H9 (cell line): ENCODE measurements at places on chromosomes 3 and 15.

DNA sequence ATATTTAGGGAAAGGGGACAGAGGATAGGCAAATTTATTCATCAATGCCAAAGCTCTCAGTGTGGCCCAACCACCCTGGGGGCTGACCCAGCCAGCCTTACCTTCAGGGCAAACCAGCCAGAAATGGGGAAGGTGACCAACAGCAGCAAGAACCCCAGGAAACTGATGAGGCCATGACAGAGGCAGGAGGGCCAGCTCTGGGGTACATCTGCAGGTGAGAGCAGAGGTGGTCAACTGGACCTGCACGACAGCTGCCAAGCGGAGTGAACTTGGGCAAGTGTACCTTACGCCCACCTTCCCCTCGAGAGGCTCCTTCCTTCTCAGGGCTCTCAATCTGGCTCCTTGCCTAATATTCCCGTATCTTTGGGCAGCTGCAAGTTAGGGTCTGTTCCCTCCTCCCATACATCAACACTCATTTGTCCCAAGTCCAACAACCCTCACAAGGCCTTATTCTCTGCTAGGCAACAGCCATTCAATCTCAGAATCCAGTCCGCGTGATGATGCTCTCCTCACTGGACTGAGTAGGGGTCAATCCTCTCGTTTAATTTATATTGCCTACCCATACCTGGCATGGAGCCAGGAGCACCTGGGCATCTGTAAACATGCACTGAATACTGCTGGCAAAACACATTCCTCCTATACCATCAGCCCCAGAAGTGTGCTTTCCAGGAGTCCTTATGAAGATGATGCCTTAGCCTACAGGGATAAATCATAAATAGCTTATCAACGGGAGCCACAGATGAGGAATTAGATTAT, 1.7 kb downstream of the STOML1 start:
- no peak for DNase-seq

- DNase-seq = no peak
These were observed 125.4 kb downstream of the TP63 start for GRCh38 chr3:189756582-189757078.

- no peak for DNase-seq
These were observed 15.4 kb upstream of the NOX5 start for GRCh38 chr15:68999091-68999490.

DNA sequence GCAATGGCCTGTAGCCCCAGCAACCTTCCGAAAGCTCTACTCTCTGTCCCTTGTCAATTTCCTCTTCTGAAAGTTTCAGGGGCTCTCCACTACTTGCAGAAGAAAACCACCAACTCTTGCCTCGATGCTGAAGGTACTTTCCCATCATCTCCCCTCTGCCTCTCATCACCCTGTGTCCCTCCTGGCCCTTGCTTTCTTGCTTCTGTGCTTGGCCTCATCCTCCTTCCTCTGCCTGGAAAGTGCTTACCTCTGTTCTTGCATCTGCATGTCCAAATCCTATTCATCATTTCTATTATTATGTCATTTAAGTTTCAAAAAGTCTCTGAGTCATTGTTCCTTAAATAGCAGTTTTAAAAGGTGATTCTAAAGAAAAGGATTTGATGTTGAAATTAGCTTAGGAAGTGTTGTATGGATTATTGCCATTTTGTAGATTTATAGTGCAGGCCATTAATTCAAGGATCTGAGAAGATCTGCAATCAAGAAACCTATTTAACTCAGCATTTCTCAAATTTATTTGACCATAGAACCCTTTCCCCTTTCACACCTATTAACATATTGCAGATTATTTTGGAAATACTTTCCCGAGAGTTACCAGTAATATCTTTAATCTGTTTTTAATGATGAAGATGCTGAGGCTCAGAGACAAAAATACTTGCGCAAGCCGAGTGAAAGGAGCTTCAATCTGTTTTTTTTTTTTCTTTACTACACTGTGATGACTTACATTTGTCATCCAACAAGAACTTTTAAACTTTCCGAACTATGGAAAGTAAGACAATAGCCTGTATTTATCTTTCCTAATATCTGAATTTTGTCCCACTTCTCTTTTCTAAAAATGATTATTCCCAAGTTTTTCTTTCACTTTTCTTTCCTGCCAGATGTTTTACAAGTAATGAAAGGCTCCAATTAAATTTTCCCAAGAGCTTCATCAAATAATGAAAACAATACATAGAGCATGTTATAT, 22.3 kb upstream of the CFAP161 start:
- DNase-seq = no peak

- no peak for DNase-seq
These were observed 119.4 kb upstream of the STRIT1 start for GRCh38 chr3:155412904-155413303.

DNA sequence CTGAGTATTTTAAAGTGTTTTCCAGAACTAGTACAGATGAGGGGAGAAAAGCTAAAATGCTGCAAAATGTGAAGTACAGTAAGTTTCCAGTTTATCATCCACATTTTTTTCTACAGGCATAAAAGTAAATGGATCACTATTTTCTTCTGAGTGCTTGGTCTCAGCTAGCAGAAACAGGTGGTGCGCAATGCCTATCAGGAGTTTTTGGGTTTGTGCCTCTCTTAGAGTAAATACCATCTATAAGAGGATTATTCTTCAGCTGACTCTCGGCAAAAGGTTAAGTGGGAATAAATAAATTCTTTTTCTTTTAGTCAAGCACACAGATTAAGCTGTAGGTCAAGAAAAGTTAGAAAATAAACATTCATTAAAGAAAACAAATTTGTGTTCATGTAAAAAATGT, 1027.7 kb downstream of the PLOD2 start:
- no peak for DNase-seq

DNA sequence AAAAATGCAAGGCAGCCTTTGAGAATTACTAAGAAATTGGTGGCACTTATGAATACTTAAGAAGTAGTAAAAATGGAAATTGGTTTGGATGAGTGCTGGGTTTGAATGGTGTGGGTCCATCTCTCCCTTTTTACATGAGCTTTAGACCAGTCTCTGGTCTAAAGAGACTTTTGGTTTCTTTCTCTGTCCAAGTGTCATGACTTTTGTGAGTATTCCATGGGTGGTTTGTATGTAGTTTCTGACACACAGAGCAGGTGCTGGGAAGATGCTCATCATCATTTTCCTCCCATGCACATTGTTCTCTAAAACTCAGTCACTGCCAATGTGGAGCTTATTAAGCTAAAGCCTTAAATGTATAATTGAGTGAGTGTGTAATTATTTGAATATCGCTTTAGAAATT, 63.5 kb downstream of the KAT2B start:
- no peak for DNase-seq

DNA sequence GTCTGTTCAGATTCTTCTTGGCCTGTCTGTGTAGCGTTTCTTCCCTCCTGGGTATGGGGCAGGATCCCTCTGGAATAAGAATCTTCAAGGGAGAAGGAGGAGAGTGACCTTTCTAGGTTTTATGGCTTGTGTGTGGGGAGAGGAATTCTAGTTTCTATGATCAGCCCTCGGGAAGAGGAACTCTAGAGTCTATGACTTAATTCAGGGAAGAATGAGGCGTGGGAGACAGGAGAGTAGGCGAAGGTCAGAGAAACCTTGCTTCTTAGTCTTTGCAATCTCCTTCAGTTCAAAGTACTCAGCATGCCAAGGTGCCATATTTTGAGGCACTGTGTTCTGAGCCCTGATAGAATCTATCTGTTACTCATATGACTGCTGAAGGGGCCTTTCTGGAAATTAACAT, 99.2 kb upstream of the C3orf80 start:
- DNase-seq = no peak

DNA sequence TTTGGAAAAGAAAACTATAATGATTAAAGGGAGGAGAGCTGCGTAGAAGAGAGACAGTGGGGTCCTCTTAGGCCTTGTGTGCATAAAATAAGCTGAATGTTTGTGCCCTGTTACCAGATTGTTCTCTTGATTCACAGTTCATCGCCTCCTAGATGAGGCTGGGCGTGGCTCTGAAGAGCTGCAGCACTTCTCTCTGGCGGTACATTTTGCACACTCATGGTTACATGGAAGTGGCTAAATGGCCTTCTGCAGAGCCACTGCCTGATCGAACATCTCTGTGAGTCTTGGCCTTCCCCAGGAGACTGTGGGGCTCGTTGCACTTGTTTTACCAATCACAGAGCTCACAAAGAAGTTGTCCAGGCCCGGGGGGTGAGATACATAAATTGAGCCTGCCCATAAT, 208.8 kb downstream of the GABRG3 start:
- DNase-seq = no peak

GRCh38 chr3:172704001-172704400, 6.9 kb downstream of the NCEH1 start:
- DNase-seq = no peak

DNA sequence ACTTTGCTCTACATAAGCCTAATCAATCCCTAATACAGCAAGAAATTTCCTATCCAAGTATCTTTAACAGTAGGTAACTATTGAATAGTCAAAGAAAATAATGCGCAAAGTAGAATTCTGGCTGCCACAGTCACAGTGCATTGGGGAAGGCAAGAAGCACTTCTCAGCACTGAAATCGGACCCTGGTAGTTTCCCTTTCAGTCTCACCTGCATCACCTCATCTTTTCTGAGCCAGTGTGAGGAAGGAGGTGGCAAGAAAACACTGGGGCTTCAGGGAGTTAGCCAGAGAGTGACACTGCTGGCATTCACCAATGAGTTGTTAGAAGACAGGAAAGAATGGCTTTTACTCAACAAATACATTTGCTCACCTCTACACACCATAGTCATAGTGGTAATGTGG, 8.3 kb downstream of the TRIM42 start:
- no peak for DNase-seq

- no peak for DNase-seq
These were observed 170.5 kb downstream of the KCNAB1 start for GRCh38 chr3:156290924-156291271.

- no peak for DNase-seq
These were observed 226.8 kb downstream of the NTRK3 start for GRCh38 chr15:88029696-88030095.

- DNase-seq = no peak
These were observed 19.8 kb downstream of the GHRL start for GRCh38 chr3:10272977-10273376.

GRCh38 chr15:48634893-48635292, 10.6 kb downstream of the FBN1 start:
- DNase-seq = no peak

- DNase-seq = peak; percentile 56
These were observed 43.9 kb upstream of the SMAD3 start for GRCh38 chr15:67021455-67021854.

- DNase-seq = no peak
These were observed 88.8 kb downstream of the EPHB1 start for GRCh38 chr3:134883697-134884385.

- no peak for DNase-seq
These were observed 26.9 kb upstream of the MYO1E start for GRCh38 chr15:59399465-59400102.

DNA sequence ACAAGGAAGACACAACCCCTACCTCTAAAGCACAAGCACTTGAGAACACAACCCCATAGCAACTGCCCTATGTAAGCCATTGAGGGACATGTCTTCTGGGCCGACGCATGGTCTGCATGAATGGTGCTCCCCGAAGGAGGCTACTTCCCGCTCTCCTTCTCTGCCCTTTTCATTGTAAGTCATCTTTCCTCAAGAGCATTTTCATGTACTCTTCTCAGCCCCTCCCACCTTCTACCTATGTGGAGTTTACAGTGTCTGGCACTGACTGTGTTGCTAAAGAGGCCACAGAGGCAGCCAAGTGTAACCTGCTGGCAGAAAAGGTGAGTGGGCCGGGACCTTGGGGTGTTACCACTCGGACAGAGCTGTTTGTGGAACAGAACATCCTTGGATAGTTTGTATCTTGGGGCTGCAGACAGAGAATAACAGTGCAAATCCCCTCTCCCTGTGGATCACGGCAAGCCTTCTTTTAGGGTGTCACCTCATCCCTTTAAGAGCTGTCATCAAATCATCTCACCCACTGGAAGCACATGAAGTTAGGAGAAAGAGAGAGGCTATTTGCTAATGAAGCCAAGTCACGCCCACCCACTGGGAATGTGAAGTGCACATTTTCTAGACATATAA, 5.6 kb downstream of the AHSG start:
- DNase-seq = no peak

- peak; percentile 62 for DNase-seq
These were observed 59.5 kb downstream of the FNDC3B start for GRCh38 chr3:172098698-172099494.

- DNase-seq = no peak
These were observed 64.1 kb downstream of the CFAP44 start for GRCh38 chr3:113377158-113377557.

DNA sequence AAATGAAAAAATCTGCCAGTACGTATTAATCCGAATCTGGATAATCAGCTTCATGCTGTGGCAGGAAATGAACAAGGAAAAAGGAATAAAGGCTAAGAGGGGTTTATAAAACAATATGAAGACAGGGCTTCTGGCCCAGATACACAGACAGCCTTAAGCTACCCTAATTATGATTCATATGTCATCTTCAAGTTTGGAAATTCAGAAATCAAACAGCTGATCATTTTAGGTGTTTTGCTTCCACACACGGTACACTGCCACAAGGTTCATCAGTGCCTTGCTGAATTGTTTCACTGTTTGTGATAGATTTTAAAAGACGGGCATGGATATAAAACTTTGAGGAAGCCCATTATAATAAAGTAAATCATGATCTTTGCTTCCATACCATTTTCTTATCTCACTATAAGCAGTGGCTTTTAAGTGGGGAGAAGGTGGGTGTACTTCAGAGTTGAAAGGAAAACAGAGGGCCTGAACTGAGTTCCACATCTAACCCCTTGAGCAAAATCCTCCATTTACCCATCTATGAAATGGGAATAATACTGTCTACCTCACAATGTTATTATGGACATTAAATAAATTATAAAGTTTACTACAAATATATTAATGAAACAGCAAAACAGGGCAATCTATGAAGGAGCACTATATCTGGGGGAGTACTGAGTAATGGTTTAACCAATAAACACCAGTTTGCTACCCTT, 15.7 kb downstream of the GTPBP8 start:
- no peak for DNase-seq

- DNase-seq = no peak
These were observed 65.4 kb downstream of the LIPC start for GRCh38 chr15:58497046-58497785.

DNA sequence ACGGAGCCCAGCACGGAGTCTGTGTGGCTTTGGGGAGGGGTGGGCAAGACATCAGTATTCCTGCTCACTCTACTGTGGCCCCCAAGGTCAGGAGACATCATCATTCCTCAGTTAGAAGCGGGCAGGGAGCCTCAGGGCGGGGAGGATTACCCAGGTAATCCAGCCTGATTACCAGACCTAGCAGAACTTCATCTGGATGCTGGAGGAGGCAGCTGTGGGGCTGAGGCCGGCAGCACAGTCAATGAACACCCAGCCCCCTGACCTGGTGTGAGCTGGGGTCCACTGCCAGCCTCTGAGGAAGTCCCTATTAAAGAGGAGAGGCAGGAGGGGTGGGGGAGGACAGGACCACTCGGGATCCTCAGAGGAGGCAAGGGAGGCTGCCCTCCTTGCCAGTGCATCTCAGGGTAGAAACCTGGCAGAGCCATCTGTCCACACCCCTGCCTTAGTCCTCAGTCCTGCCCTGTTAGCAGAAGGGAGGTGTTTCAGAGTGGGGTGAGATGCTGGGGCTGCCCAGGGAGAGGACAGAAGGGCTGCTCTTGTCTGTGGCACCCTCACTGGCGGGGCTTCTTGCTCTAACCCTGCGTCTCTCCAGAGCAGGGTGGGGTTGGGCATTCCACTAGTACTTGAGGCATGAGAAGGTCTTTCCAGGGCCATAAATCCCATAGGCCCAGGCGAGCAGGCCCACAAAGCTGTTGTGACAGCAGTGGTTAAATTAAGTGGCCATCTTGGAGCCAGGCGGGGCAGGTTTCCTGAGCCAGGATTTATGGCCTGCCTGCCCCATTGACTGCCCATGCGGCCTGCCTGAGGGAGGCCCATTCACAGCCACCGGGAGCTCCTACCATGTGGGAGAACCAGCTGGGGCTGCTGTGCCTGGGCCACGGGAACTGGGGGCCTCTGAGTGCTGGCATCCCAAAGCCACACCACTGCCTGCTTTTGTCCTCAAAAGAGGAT, 82.1 kb downstream of the LINGO1 start:
- no peak for DNase-seq
